ENCODE measurements at places on chromosomes 7 and 10.
A peak's percentile ranks its signal among the peaks of the same experiment; 100 is the strongest.

DNA sequence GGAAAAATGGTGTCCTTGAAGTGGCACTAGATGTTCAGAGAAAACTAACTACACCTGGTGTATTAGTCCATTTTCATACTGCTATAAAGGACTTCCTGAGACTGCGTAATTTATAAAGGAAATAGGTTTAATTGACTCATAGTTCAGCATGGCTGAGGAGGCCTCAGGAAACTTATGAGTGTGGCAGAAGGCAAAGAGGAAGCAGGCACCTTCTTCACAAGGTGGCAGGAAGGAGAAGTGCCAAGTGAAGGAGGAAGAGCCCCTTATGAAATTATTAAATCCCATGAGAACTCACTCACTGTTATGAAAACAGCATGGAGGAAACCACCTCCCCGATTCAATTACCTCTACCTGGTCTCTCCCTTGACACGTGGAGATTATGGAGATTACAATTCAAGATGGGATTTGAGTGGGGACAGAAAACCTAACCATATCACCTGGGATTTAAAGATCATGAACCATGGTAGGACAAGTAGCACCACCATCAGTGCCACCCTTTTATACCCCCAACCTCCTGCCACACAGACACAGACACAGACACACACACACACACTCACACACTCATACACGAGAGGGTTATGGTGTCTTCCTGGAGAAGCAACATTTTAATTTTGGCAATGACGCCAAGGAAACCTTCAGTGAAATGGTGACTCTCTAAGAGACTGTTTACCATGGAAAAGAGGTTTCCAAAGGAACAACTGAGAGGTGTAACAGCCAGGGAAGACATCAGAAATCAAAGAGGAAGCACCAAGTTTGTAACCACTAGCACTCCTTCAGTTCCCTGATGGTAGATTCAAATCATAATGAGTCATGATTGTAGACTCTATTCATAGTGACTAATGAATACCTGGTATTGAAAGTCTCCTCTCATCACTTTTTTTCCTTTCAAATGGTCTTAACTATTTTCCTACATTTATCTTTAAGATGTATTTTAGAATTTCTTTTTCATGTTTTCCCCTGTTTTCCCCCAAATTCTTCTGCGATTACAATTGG is 41.8 kb upstream of the WNT16 start:
- DNase-seq, result no peak

DNA sequence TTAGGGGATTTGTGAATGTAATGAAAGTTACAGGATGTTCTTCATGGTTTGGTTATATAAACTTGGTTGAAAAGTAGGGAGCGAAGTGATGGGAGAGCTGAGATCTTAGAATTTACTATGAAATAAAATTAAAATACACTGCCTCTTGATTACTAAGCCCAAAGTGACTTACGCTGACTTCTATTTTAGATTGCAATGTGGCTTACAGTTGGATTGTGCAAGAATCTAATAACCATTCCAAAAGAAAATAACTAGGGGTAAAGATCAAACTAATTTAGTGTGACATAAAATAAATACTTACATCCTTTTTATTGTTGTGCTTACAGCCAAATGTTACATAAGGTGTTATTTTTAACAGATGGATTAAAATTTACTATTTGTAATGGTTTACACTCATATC is 15.3 kb downstream of the WNT16 start:
- DNase-seq, result no peak

DNA sequence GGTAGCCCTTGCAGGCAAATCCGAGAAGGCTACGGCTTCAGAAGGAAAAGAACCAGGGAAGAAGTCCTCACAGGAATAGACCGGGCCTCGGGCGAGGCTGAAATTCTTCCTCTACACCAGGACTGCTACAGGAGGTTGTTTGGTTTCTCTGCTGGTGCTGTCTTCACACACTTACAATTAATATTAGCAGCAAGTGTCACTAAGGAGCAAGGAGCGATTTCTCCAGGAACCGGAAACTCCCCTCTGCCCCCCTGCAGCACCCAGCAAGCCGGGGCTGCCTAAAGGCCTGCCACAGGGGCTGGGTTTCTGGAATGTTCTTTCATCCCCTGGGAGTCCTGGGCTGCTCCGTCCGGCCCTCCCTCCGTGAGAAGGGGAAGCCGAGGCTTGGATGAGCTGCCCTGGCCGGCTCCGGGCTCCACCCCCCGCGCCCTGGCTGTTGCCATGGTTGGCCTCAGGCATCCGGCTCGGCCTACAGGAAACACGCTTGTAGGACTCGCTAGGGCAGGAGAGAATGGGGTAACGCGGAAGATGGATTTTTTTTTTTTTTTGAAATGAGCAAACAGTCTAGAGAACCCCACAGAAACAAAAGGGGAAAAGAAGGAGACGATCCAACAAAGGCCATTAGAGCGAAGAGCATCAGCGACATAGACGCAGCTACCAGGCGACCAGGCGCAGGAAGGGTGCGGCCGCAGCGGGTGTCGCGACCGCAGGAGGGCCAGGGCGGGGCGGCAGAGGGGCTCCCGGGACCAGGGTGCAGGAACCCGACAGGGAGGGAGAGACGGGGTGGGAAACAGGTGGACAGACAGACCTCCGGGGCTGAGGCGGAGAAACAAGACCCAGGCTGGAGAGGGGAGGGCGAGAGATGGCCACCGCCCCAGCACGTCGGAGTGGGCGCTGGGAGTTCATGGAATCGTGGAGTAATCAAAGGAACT is 33.0 kb downstream of the EN2 start:
- DNase-seq, result peak; percentile 68

DNA sequence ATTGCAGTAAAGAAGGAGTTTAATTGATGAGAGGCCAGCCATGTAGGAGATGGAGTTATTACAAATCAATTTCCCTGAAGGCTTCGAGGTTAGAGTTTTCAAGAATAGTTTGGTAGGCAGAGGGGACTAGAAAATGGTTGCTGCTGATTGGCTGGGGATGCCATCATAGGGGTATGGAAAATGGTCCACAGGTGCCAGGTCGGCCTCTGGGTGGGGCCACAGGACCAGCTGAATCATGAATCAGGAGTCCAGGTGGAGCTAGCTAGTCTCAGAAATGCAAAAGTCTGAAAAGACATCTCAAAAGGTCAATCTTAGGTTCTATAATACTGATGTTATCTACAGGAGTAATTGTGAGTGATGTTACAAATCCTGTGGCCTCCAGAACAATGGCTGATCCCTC is 714.0 kb upstream of the GHITM start:
- no peak for DNase-seq

DNA sequence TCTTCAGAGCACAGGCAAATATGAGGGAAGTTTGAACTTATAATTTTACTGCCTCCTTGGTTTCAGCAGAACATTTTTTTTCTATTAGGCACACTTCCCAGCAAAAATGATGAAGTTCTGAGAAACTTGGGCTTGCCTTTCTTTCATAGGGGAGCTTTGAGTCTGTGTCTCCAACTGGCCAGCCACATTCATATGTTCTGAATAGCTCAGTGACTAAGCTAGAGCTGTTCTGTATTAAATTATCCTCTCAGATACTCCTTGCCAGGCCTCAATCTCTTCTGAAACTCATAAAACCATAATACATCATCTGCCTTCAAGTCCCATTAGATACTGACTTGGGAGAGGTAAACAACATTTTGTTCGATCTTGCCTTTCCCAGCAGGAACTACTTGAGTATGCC is 476.5 kb downstream of the GPAM start:
- no peak for DNase-seq

GRCh38 chr10:59016043-59016442 is 160.4 kb upstream of the PHYHIPL start:
- DNase-seq, result no peak

DNA sequence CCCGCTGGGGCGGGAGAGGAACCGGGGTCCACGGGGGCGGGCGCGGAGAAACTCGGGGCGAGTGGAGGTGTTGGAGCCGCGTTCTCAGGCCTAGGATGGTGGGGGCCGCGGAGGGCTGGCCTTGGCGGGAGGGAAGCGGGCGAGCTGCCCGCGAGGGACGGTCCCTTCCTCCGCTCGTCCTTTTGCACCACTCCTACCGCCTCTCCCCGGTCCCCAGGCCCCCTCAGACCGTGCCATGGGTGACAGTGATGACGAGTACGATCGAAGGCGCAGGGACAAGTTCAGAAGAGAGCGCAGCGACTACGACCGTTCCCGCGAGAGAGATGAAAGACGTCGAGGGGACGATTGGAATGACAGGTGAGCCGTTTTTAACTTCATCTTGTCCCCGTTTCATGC is 451 bp downstream of the SRRT start:
- DNase-seq, result peak; percentile 54

- DNase-seq, result no peak
Measured at GRCh38 chr7:106155027-106155426, 42.9 kb upstream of the SYPL1 start.
